ENCODE measurements at places on chromosomes 5 and 9.

GRCh38 chr5:1655496-1656270 is 131.9 kb upstream of the LPCAT1 start:
- DNase-seq, result no peak

- no peak for DNase-seq
Observed at GRCh38 chr9:26158631-26159150, 480.4 kb upstream of the TUSC1 start.

GRCh38 chr5:89216606-89217005 is 333.6 kb upstream of the MEF2C start:
- DNase-seq, result no peak

- no peak for DNase-seq
Observed at GRCh38 chr5:42634575-42634974, 122.0 kb upstream of the CCDC152 start.

- DNase-seq, result no peak
Observed at GRCh38 chr9:4382722-4383317, 83.0 kb upstream of the GLIS3 start.

- DNase-seq, result no peak
Observed at GRCh38 chr5:17103461-17103860, 114.0 kb upstream of the BASP1 start.

DNA sequence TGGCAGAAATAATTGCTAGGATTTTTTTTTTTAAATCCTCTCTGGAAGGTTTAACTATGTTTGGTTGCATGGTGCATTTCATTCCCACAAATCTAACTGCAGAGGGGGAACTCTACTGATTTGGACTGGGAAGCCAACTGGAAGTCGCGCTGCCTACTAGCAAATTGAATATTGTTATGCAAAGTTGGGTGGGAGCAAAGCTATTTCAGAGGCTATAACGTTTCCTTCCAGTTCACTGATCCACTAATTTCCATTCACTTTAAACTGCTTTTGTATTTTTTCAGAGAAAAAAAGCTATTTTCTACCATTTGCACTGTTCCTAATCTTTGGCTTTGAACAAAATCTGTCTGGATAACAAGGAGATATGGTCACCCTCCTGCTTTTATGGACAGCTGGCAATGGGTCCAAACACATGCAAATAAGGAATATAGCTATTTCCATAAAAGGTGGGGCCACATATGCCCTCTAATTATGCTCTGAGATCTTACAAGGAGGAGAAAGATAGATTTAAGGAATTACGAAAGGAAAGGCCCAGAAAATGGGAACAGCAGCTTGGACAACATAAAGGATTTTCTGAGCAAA is 40.1 kb downstream of the MACIR start:
- no peak for DNase-seq
